ENCODE measurements at places on chromosomes 5 and 9.

GRCh38 chr5:39846144-39846543, 421.4 kb upstream of the DAB2 start:
- DNase-seq: no peak

DNA sequence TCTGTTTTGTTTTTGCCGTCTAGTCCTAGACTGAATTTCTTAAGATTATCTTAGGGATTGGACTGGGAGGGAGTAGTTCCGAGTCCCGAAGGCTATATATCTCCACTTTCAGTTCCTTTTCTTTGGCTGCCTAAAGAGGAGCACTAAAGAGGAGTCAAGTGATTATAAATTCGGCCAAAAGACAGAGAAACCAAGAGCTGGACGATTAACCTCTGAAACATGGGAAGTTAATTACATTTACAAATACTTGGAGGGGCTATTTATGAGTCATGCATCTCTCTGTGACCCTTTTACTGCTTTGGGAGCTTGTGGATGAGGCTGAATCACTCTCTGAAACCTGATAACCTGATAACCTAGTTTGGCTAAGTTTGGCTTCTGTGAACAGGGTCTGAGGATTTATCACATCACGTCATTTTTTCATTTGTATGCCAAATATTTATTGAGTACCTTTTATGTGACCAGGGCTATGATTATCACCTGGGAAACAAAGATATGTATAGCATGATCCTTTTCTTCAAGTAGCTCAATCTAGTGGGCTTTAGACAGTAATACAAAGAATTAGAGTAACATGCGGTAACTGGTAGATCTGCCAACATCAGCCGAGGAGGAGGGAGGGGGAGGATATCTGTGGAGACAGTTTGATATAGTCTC, 180.9 kb downstream of the CD180 start:
- no peak for DNase-seq

GRCh38 chr9:111900151-111900857, 3.7 kb downstream of the UGCG start:
- DNase-seq: no peak

- DNase-seq: no peak
These were observed 6.4 kb downstream of the PRKAA1 start for GRCh38 chr5:40791715-40792139.

- no peak for DNase-seq
These were observed 133.0 kb upstream of the TMEM161B start for GRCh38 chr5:88401686-88402085.

GRCh38 chr5:113292462-113292861, 142.3 kb downstream of the TSSK1B start:
- no peak for DNase-seq

DNA sequence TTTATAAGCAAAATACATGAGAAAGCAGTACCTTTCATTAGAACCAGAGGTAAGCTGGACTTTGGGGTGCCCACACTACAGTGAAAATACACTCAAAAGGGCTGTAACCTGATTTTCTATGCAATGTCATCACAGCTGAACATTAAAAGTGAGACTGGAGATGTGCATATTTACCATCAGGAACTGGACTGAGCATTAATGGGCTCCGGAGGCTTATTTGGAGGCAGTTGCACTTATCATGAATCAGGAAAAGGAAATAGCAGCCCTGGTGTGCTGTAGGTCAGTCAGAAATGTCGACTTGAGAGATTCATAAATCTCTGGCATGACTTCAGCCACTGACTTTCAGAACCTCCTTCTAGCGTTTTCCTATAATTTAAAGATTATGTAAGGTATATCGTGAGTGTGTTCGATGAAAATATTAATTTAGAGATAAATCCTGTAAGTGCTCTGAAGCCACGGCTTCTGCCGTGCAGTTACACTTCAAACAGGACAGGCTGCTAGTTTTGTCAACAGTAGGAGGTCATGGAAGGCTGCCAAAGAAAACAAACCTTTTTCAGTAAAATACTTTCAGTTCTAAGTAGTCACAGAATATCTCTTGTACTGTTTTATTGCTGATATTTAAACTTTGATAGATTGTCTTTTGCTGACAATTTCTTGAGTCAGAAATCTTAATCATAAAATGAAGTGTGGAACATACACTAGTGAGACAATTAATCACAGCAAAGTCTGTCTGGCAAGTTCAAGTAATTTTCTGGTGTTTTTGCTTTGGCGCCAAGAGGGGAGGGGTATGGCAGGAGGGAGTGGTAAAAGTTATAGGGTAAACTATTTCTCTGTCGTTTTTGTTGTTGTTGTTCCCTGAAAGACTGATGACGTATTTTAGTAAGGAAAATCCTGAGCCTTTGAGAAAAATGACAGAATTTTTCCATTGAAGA, 939.7 kb downstream of the NR2F1-AS1 start:
- no peak for DNase-seq

- no peak for DNase-seq
These were observed 1.6 kb downstream of the STRBP start for GRCh38 chr9:123266655-123267399.

GRCh38 chr9:71770170-71770569, 1.9 kb upstream of the CEMIP2 start:
- no peak for DNase-seq

- no peak for DNase-seq
These were observed 88.1 kb upstream of the EPB41L4B start for GRCh38 chr9:109408759-109409462.

DNA sequence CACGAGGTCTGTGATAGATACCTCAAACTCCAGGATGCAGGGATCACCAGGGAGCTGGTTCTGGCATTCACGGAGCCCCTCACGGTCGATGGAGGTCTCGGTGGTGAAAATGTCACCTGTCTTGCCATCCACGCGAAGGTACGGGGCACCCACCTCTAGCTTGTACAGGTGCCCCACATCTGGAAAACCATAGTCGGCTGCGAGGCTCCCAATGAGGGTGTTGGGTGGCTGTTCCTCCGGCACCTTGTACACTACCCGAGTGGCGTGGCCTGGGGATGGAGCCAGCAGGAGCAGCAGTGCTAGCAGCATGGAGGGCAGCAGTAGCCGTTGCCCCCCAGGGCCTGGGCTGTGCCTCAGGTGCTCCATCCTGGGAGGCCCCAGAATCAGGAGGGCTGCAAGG, 9.2 kb downstream of the PCDH1 start:
- no peak for DNase-seq

GRCh38 chr5:89232139-89232603, 349.2 kb upstream of the MEF2C start:
- no peak for DNase-seq

DNA sequence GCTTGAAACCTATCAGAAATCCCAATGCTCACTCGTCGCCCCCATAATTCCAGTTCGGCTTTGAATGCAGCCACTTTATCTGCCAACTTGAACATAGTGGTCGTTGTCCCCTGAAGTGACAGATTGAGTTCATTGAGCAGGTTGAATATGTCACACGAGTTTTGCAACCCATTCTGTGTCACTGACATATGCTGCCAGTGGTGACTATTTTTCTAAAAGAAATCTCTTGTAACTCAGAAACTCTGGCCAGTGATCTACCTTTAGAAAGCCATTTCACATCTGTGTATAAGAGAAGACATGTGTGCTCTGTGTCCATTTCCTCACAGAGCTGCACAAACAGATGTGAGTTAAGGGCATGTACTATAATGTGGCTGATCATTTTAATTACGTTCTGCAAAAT, 47.0 kb upstream of the LARP1 start:
- DNase-seq: no peak

DNA sequence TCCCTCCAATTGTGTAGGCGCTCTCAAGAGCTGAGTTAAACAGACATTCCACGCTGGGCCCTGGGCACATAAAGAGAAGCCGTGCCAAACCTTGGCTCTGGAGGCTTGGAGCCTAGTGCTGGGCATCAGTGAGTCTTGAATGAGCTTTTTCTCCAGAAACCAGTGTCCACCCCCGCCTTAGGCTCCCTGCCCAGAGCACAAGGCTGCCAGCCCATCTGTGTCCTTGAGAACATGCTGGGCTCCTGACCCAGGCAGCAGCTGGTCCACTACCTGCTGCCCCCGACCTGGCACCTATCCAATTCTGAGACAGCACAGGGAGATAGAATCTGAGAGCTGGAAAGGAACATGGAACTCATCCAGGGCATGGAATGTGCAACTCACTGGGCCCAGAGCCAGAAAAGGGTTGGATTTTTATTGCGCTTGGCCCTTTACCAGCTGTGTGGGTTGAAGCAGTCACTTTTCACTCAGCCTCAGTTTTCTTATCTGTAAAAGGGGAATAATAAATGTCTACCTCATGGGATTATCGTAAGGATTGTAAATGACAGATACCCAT, 92.4 kb upstream of the CPLX2 start:
- DNase-seq: no peak

- DNase-seq: no peak
These were observed 23.1 kb downstream of the IRF1 start for GRCh38 chr5:132467287-132467984.

DNA sequence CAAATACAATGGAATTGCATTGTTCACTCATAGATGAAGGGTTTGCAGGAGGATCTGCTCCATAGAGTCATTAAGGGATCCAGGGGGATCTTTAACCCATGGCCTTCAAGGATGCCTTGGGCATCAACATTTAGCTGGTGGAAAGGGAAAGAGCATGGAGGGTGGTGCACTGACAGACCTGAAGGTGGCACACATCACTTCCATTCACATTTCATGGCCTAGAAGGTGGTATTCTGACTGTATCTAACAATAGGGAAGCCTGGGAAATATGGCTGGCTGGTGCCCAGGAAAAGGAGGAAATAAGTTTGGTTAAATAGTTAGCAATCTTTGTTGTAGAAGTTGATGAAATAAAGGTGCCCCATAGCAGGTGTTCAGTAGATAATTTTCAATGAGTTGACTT, 230.2 kb downstream of the CD180 start:
- no peak for DNase-seq

- no peak for DNase-seq
These were observed 37.4 kb downstream of the MEGF9 start for GRCh38 chr9:120676767-120677402.

DNA sequence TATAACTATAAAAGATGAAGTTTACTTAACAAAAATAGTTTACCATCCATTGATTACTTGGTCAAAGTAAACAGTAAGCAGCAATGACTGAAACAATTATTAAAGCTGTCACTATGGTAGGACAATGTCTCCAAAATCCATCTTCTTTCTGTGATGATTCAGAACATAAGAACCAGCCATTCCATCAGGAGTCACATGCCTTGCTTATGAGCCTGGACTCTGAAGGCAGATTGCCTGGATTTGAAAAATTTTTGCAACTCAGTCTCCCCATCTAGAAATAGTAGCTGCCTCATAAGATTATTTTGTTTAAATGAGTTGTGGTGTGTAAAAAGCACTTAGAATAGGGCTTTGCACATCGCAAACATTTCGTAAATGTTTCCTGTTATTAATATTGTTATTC, 136.2 kb downstream of the LIFR start:
- no peak for DNase-seq

GRCh38 chr5:58923355-58923754, 340.5 kb downstream of the RAB3C start:
- no peak for DNase-seq

GRCh38 chr9:137802021-137802420, 75.6 kb upstream of the CACNA1B start:
- no peak for DNase-seq

GRCh38 chr5:129001841-129002526, 36.7 kb downstream of the SLC27A6 start:
- no peak for DNase-seq

GRCh38 chr9:89623925-89624420, 19.2 kb downstream of the GADD45G start:
- DNase-seq: no peak

- peak; percentile 6 for DNase-seq
These were observed 122.6 kb downstream of the APBA1 start for GRCh38 chr9:69549310-69550202.

- DNase-seq: no peak
These were observed 193.4 kb downstream of the ARRDC3 start for GRCh38 chr5:91189480-91190313.

- no peak for DNase-seq
These were observed 58.4 kb downstream of the HABP4 start for GRCh38 chr9:96508227-96508940.

GRCh38 chr5:56813302-56813701, 2.0 kb upstream of the MAP3K1 start:
- DNase-seq: no peak

DNA sequence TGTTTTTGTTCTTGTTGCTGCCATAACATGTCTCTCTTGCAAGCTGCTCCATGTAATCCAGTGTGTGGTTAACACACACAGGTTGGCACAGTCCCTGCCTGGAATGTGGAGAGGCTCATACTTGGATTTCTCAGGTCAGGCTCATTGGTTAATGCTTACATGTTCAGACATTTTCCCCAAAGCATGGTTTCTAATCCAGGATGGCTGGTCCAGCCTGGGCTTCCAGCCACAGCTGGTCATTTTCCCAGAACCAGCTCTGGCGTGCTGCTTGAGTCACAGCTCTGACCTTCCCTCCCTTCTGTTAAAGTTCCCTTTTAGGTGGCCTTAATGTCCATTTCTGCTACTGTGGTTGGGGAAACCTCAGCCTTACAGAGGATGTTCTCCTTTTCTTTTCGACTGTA, 294.3 kb downstream of the TAF11L14 start:
- DNase-seq: no peak

GRCh38 chr9:82679472-82679871, 383.5 kb downstream of the RASEF start:
- no peak for DNase-seq

GRCh38 chr9:79215821-79216220, 355.9 kb upstream of the TLE4 start:
- DNase-seq: no peak

DNA sequence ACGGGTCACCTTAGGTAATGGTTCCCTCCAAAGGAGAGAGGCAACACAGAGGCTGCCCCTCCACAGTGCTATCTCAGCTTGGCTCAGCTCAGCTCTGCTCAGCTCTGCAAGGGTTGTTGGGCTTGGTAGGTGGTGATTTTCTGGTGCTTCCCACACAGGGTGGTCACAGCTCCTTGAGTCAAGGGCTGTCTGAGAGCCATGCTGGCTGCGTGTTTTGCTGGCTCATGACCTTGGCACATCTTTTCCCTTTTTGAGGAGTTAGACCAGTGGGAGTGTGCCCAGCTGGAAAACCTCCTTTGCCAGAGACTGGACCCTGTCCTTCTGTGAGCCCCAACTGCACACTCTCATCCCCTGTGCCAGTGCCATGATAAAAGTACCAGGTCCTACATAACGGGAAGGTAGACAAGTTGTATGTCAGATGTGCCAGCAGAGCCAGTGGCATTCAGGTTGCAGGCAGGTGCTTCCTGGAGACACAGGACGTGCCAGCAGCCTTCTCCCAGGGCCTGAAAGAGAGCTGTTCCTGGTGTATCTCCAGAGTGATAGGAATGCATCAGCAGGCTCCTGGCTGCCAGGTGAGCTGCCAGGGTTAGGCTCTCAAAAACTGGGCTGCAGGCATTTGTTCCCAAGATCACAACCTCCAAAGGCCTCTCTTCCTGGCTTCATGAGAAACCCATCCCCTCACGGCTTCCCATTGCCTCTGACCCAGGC, 118.6 kb upstream of the CXCL14 start:
- no peak for DNase-seq

All from CD4-positive, alpha-beta T cell treated with Interleukin-6 for 4 hours (primary cell).